H7 (cell line): ENCODE measurements at places on chromosomes 6 and 20.

DNA sequence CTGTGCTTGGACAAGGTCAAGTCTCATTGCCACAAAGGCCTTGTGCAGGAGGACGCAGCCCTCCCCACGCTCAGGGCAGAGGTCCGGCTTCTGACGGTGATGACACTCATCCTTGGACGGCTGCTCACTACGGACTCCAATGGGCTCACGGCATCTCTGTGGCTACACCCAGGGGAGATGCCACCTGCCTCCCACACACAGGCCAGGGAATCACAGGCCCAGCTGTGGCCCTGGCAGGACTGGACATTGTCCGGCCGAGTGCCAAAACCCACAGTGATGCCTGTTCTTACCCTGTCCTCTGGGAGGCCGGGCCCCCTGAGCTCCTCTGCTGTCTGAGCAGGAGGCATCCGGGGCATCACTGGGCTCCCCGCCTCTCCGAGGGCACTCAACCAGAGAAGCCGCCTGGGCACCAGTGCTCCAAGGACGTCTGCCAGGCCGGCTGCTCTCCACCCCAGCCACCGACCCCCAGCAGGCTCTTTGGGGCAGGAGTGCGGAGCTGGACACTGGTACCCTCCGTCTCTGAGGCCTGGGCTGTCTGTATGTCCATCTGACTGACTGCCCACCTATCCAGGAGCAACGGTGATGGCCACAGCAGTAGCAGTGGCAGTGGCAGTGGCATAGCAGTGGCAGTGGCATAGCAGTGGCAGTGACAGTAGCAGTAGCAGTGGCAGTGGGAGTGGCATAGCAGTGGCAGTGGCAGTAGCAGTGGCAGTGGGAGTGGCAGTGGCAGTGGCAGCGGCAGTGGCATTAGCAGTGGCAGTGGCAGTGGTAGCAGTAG, 1.9 kb downstream of the RBBP8NL start:
- DNase-seq, result no peak

- no peak for DNase-seq
Measured at GRCh38 chr6:139728876-139729427, 354.5 kb upstream of the CITED2 start.

DNA sequence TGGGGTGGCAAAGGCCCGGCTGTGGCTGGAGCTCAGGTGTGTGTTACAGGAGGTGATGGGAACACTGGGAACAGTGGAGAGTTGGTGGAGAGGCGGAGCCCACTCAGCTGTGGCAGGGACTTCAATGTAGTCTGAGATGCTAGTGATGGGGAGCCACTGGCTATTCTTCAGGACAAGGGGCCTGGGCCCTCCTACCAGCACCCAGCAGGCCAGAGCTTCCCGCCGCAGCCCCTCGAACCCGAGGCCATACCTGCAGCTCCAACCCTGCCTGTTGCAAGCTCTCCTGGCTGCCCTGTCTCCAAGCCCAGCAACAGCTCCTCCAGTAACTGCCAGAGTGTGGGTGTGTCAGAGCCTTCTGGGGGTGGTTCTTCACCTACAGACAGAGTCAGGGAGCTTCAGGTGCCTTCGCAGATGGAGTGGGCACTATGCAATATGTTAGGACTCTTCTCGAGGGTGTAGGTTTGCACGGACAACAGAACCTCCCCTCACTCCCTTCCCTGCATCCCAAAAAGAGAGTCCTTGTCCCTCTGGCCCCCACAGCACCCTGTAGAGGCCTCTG, 146.2 kb upstream of the MLN start:
- no peak for DNase-seq

GRCh38 chr20:31721408-31722256, 1.0 kb downstream of the BCL2L1 start:
- DNase-seq, result peak; percentile 26

GRCh38 chr20:47703748-47704147, 81.5 kb downstream of the SULF2 start:
- no peak for DNase-seq

GRCh38 chr6:155100087-155100486, 105.0 kb downstream of the TIAM2 start:
- no peak for DNase-seq
